ENCODE measurements at places on chromosomes 5 and 9. TPM values are rescaled to one million over a fixed set of nuclear protein-coding genes. Genes with fewer than 3 reads are reported as not detected.

Gene LRRC70
- total RNA-seq = 3.2 TPM

Gene TDRD7
- total RNA-seq = 19.7 TPM

Gene RFX3
- 83.3 TPM for total RNA-seq

Gene CDH12
- total RNA-seq = 23.1 TPM

Gene GPR21
- 10.3 TPM for total RNA-seq

Gene TSLP
- total RNA-seq = under 0.01 TPM

Gene FANCC
- 9.3 TPM for total RNA-seq

Gene IQGAP2
- total RNA-seq = 20.7 TPM

Gene PCDHA6
- 11.6 TPM for total RNA-seq

Gene PRKACG
- not detected for total RNA-seq

Gene MZB1
- total RNA-seq = not detected

Gene CCDC183
- total RNA-seq = 2.2 TPM

Gene MTREX
- 111 TPM for total RNA-seq

Gene RETREG1
- 56.5 TPM for total RNA-seq

Gene PHF24
- total RNA-seq = 25.6 TPM

Gene AGXT2
- not detected for total RNA-seq

Gene IL9
- not detected for total RNA-seq

Gene NMUR2
- not detected for total RNA-seq

Gene MCTP1
- 54.1 TPM for total RNA-seq

Gene YIPF5
- total RNA-seq = 55.3 TPM

Gene C5orf52
- not detected for total RNA-seq

Gene SV2C
- 1.5 TPM for total RNA-seq

Gene GFI1B
- under 0.01 TPM for total RNA-seq

Gene LECT2
- not detected for total RNA-seq

Gene UBE2QL1
- 41.6 TPM for total RNA-seq

Gene ZFR
- 104 TPM for total RNA-seq

Gene DPYSL3
- 925 TPM for total RNA-seq

Gene RRAGA
- total RNA-seq = 45.2 TPM

Gene F2RL1
- 2.2 TPM for total RNA-seq

Gene MAMDC4
- 7.1 TPM for total RNA-seq

Gene DOCK8
- 3.4 TPM for total RNA-seq

Gene TAF11L10
- total RNA-seq = not detected

Gene LRRC19
- under 0.01 TPM for total RNA-seq

Gene MAST4
- 17.7 TPM for total RNA-seq

Gene GPR151
- total RNA-seq = 0.25 TPM

Gene NUTM2F
- not detected for total RNA-seq

Gene TPPP
- total RNA-seq = 12.5 TPM

Gene HNRNPH1
- total RNA-seq = 448 TPM

Gene FAM221B
- not detected for total RNA-seq

Gene SH3RF2
- total RNA-seq = 0.25 TPM

Gene CYLC2
- not detected for total RNA-seq

Gene SLC6A18
- total RNA-seq = not detected

Gene HRCT1
- not detected for total RNA-seq

Gene SPINK6
- not detected for total RNA-seq

Gene FBXO4
- total RNA-seq = 15.2 TPM

Gene LCN15
- not detected for total RNA-seq

Gene PCDHGA4
- 7.9 TPM for total RNA-seq

Gene OR1J1
- total RNA-seq = not detected

Gene CD72
- total RNA-seq = 0.49 TPM

Gene F12
- 2.7 TPM for total RNA-seq

Gene SNCAIP
- total RNA-seq = 41.1 TPM

Gene PCDHA8
- total RNA-seq = 7.6 TPM

Data from temporal lobe (tissue), 4 donors.